ENCODE measurements at places on chromosomes 16 and 17.

GRCh38 chr17:61794242-61794641 is 69.1 kb downstream of the BRIP1 start:
- DNase-seq = no peak

DNA sequence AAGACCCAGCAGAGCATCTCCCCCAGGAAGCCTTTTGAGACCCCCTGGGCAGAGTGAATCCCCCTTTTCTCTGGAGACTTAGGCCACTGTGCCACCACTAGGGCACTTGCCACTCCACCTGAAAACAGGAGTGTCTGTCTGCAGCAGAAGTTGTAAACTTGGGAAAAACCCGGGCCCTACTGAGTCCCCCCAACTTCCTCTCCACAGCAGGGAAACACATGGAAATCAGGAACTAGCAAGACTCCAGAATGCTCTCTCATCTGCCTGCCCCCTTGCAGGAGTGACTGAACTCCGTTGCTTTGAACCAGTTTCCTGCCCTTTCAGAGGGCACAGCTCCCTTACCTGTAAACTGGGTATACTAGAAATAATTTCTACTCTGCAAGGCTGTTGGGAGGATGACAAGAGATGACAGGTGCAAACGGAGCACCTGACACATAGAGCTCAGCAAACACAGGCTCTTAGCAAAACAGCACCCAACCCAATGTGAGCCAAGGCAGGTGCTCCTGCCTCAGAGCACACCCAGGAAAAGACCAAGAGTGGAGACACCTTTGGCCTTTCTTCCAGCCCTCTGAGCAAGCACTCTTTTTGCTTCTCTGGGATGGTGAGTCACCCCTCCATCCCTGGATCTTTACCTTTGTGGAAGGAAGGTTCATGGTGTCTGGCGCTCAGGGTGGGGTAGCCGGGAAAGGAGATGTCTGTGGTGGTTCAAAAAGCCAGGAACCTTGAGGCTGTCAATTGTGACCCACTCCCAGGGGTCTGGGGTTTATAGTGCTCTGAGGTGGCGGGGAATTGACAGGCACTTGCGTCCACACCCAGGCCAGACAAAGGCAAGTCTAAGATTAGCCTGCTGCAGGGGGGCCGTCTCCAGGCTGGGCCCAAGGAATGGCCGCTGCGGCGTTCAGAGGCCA is at the start of gene HCRT:
Gene HCRT (minus strand): TSS at position 740 of the 908 bp plus-strand sequence. CDS start 87 bp downstream, at position 653.
- no peak for DNase-seq

- no peak for DNase-seq
Observed at GRCh38 chr16:28575446-28576109, 21.3 kb downstream of the SULT1A2 start.

DNA sequence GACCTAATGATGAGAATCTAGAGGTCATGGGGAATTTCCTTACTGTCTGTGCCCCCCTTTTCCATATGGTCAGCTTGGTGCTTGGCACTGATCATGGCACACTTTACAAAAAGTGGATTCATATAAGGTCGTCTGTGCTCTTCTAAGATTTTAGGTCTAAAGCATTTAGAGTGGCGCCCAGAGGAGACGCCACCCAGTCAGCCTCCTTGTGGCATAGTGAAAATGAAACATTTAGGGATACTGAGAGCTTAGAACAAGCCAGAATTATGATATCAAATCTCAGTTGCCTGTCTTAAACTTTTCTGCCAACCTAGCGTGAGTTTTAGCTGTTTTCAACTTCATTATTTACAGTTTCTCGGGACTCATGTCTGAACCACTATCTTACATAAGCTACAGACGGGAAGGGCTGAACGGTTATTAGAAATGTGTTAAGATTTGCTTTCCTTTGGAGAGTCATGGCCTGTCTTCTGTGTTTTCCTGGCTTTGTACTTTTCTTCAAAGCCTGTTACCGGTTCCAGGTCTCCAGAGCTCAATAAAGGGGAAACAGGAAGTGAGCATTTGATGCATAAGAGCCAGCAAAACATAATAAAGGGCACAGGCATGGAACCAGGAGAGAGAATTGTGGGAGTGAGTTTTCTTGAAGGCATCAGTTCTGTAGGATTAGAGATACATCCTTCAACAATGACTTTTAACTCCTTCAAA is 13.7 kb downstream of the ZNRF1 start:
- no peak for DNase-seq

DNA sequence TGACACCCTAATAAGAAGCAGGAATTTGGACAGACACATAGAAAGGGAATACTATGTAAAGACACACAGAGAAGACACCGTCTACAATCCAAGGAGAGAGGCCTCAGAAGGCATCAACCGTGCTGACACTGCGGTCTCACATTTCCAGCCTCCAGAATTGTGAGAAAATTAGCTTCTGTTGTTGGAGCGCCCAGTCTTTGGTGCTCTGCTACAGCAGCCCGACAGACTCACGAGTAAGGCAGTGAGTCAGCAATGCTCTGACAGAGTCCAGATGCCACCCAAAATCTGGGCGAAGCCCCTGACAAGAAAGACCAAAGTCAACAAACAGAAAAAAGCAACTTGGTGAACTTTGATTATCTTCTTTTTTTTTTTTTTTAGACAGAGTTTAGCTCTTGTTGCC is 32.5 kb upstream of the RAI1 start:
- no peak for DNase-seq

DNA sequence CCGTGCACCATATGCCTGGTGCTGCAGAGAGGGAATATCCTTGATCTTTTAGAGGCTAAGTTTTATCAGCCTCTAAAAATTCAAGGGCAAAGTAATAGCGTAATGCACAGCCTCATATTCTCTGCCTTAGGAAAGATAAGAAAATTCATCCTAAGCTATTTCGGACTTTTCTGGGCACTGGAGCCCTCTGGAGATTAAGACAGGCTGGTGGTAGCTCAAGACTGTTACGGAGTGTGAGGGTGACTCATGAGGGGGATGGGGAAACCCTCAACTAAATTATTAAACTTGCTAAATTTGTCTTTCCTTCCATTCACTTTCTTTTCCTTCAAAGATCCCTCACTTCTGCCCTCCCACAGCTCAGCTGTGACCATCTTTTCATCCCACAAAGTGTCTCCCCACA is 73.3 kb downstream of the RPH3AL start:
- no peak for DNase-seq

DNA sequence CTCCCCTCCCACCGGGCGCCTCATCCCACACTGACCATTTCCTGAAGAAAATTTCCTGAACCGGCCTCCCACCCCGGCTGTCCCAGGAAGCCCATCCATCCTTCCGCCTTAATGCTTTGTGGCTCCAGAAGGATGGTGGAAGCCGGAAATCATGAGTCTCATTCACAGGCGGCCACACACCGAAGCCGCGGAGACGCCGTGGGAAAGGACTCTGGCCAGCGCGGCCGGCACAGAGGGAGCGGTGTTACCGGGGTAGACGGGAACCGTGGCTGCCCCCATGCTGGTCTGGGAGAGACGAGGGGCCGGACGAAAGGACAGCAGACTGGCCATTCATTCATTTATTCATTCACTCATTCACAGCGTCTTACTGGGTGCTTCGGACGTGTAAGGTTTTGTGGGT is 326.8 kb downstream of the SEC14L1 start:
- DNase-seq = no peak

- DNase-seq = no peak
Observed at GRCh38 chr17:44187131-44187899, 543 bp downstream of the TMUB2 start.

DNA sequence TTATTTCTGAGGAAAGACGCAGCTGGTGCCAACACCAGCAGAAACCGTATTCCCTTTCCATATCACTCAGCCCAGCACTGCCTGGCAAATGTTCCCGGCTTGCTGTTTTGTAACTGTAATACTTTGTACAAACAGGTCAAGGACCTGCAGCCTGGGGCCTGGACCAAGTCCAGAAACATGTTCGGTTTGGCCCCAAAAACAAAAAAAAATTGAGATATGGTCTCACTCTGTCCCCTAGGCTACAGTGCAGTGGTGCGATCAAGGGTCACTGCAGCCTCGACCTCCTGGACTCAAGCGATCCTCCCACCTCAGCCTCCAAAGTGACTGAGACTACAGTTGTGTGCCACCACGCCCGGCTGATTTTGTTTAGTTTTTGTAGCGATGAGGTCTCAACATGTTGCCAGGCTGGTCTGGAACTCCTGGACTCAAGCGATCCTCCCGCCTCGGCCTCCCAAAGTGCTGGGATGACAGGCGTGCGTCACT is 1.2 kb downstream of the HAGH start:
- DNase-seq = no peak

GRCh38 chr16:1740781-1741490 is 30.4 kb downstream of the NME3 start:
- DNase-seq = no peak

DNA sequence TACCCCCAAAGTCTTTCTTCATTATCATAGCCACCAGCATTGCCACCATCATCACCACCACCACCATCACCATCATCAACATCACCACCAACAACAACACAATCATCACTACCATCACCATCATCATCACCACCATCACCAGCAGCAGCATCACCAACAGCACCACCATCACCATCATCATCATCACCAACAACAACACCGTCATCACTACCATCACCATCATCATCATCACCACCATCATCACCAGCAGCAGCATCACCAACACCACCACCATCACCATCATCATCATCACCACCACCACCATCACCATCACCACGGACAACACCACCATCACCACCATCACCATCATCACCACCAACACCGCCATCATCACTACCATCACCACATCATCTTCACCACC is 500 bp upstream of the TMEM114 start:
- no peak for DNase-seq

- no peak for DNase-seq
Observed at GRCh38 chr17:52696362-52696761, 537.8 kb upstream of the CA10 start.

GRCh38 chr17:49946964-49947584 is 21.9 kb upstream of the DLX4 start:
- DNase-seq = no peak

DNA sequence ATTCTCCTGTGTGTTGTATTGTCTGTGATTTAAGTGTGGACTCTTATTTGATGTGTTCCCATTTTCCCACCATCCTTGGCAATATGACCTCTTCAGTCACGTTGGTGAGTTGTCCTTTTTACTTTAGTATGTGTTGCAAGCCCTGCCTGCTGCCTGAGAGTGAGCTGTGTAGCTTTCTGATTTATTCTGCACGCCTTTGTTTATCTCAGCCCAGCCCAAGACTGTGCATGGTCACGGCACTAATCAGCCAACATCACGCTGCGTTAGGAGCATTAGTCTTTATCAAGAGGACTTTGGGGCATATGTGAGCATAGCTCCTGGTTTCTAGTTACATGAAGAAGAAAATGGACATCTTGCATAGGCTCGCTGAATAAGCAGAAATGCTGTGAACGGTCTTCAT is 6.0 kb downstream of the TOM1L1 start:
- DNase-seq = no peak

- DNase-seq = no peak
Observed at GRCh38 chr16:364595-365491, 5.5 kb downstream of the MRPL28 start.

GRCh38 chr17:21299981-21300600 is 15.6 kb downstream of the MAP2K3 start:
- DNase-seq = no peak

DNA sequence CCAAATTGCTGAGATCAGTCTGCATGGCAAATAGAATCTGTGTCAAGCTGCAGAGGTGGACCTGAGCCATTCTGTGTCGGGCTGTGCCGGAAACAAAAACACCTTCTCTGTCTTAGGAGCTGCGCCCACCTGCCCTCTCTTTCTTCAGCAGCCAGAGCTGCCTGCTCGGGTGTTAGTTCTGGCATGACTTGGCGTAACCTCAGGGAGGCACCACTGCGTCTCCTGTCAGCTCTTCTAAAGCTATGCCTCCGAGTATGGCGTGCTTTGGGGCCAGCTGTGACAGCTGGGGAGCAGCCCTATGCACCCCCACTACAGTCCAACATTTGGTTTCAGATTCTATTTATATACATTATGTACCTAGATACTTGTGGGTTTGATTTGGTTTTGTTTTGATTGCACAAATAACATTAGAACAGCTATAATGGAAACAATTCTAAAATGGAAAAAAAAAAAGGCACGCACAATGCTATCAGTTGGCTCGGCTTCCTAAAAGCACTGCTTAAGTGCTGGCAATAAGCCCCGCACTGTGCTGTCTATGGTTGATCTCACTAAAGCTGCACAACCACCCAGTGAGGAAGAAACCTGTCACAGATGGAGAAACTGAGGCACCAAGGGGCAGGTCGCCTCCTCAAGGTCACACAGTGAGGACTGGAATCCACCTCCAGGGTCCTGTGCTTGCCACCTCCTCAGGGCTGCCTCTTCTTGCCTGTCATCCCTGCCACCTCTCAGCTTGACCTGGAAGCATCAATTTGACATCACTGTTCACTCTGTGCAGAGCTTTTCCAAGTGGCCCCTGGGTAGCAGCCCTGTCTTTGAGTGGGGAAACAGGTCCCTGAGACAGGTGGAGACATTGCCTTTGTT is 18.7 kb upstream of the ADGRG1 start:
- DNase-seq = peak; percentile 56

- DNase-seq = no peak
Observed at GRCh38 chr17:7313890-7314718, 1.1 kb downstream of the GPS2 start.

- no peak for DNase-seq
Observed at GRCh38 chr17:32276171-32276601, 10.6 kb downstream of the RHBDL3 start.

DNA sequence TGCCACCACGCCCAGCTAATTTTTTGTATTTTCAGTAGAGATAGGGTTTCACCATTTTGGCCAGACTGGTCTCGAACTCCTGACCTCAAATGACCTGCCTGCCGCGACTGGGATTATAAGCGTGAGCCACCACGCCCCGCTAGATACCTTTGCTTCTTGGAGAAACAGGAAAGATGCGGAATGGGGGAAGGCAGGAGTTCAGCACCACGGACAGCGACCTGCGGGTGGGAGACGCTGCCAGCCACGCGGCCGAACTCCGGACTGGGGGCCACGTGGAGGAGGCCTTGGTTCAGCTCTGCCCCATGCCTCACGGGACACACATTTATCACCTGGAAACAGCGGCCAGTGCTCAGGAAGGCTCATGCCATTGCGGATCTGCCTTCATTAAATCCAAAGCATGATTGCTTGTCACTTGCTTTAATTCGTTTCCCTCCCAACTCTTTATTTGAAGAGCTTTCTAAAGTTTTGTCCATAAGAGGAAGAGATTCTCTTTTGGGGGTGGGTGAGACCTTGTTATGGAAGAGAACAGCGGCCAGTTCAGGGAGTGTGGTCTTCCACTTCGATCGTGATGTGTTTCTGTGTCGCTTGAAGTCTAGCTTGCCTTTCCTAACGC is 219.9 kb downstream of the ENGASE start:
- peak; percentile 60 for DNase-seq

DNA sequence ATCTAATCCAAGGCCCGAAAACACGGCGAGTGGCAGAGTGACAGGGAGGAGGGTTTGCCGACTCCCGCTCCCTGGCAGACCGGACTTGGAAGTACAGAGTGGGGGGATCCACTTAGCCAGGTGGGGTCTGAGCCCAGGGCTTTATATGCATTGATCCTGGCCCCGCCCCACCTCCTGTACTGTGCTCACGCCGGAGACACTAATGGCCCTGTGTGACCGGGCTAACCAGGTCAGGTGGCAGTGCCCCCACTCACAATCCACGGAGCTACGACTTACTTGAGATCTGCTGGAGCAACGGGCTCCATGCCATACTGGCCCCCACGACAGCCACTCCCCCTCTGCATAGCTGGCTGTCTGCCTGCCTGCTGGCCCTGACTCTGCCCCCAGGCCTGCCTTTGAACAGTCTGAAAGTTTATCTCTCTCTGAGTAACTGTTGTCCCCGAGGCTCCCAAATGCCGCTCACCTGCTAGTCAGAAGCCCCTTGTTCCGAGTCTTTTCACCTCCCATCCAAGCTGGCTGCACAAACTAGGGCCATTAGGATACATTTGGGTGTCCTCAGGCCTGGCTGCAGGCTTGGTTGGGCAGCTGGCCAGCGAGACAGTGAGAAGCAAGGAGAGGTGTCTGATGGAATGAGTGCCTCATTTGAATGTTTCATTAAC is 28.0 kb downstream of the CACNA1G start:
- DNase-seq = no peak

Measured in Peyer's patch (tissue), 4 donors.